ENCODE measurements at places on chromosomes 4 and X.

DNA sequence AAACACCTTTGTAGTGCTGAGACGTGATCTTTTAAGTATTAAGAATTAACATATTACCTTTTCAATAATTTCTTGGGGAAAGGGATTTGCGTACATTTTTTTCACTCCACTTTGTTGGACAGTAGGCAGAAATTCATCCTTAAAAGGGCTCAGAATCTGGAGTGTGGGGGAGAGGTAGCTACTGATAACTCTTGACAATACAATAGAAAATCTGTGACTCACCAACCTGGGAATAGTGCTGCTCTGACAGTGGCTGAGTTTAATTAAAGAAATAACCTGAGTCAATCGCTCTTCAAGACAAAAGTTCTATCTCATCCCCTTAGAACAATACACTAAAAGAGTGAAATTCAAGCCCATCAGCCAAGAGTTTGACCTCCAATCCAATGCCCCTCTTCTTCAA is 60.2 kb downstream of the SLC9A7 start:
- DNase-seq = no peak

DNA sequence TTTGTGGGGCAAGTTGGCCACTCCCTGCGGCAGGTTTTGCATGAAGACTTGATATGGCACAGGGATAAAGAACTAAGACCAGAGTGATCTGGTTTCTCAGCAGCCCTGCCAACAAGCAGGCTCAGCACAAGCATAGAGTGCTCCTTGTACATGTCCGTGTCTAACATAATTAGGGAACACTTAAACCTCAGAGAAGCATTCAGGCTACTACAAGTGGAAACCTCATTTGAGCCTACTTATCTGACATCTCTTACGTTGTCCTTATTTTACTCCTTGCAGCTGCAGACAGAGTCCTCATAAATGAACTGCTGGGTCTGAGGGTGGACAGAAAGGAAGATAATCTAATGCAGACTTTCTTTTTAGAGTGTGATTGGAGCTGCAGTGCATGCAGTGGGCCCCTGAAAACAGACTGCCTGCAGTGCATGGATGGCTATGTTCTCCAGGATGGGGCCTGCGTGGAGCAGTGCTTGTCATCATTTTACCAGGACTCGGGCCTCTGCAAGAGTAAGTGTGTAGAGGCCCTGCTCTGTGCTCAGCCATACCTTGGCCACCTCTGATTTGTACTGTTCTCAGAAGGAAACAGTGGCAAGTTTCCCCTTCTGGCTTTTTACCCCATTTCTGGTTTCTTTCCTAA is 179.1 kb upstream of the ANXA3 start:
- no peak for DNase-seq

DNA sequence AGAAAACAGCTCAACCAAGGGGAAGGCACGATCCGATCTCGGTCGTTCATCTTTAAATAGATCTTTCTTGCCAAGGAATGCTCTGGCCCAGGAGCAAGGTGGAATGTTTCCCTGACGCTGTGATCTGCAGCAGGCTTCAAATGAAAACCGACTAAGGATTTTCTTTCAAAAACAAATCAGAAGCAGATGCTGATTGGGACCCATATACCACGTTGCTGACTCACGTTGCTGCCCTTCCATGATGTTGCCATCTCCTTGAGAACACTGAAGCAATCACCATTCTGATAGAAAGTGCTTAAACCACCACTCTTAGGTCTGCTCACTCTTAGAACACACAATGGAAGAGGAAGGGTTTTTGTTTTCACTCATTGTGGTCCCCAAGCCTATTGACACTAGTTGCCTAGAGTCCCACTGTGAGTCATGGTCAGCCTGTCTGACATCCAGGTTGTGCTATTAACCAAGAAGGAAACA is 26.1 kb downstream of the LAMTOR3 start:
- DNase-seq = no peak

DNA sequence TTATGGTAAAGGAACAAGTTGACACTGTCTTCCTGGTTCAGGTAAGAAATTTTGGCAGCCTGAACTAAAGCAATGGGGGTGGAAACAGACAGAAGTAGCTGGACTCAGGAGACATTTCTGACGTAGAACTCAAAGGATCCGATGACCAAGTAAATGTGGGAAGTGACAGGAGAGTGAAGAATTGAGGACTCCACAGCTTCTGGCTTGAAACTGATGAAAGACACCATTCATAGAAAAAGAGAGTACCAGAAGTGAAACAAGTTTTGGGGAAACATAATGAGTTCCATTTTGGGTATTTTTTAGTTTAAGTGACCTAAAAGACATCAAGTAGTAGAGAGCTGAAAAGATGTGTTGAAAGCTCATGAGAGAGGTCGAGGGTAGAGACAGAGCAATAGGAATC is 5.7 kb downstream of the FAM120C start:
- DNase-seq = no peak

DNA sequence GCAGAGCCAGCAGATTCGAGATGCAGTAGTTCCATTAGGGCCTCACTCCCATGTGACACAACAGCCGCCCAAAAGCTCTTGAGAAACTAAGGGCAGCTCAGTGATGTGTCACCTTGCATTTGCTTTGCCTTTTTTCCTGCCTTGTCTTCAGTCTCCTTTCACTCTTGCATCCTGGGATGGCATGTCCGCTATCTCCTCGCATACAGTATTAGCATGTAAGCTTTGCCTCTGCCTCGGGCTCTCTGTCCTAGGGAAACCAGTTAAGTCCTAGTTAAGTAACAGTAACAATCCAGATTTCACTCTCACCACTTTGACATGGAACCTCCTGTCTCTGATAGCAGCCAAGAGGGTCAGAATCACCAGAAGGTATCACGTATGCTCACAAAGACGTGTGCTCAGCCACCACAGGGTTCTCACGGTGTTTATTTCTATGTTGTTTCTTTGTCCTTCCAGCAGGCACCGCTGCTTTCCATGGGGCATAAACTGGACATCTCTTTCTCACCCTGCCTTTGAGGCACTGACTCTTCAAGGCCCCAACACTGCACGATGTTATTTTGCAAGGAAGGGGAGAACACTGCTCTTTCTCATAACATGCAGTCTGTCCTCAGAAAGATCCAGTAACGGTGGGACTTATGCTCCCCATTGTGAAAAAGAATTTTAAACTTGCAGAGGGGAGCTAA is 26.7 kb upstream of the SORBS2 start:
- no peak for DNase-seq

- DNase-seq = no peak
Observed at GRCh38 chr4:73019462-73020047, 50.0 kb downstream of the COX18 start.

DNA sequence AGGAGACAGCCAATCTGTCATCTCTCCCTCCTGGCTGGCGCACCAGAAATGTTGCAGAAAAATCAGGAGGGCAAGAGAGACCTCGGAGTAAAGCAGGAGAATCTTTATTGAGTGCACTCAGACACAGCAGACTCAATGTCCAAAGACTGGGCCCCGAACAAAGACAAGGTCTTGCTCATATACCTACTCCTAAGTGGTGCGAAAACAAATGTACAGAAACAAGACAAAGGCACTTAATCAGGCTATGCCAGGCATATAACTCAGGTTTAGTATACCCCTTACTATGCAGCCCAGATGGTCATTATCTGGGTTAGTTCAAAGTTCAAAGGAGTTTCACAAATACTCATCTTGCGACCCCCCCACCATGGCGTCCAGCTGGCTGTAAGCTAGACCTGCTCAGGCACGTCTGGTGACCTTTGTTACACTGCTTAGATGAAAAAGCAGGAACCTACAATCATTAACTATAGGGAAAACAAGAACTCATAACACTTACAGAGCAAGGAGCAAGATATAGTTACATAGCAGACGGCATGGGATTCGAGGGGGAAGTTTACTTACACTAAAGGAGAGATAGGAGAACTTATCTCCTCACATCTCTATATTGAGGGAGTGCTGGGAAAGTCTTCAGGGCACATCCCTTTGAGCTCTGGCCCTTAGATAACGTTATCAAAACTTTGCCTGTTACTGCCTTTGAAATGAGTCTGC is 27.5 kb downstream of the SULT1E1 start:
- DNase-seq = no peak

GRCh38 chr4:33453436-33453835 is 2733.3 kb downstream of the PCDH7 start:
- DNase-seq = no peak

DNA sequence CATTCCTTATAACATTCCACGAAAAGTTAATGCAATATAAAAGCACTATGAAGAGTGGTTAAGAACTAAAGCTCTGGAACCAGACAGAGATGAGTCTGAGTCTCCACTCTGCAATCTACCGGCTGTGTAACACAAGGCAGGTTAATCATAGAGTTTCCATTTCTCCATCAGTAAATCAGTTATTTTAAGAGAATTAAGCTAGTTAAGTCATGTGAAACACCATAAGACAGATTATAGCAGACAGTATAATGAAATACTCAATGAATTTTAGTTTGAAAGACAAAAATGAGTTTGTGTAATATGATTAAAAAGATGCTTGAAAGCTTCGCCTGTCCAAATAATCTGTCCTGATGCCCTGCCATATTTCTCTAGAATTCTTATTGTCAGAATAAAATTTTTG is 282.6 kb upstream of the ACTRT1 start:
- DNase-seq = no peak

GRCh38 chr4:133618963-133619362 is 469.9 kb downstream of the PCDH10 start:
- DNase-seq = no peak

GRCh38 chr4:87977521-87978278 is 2.2 kb downstream of the SPP1 start:
- no peak for DNase-seq

DNA sequence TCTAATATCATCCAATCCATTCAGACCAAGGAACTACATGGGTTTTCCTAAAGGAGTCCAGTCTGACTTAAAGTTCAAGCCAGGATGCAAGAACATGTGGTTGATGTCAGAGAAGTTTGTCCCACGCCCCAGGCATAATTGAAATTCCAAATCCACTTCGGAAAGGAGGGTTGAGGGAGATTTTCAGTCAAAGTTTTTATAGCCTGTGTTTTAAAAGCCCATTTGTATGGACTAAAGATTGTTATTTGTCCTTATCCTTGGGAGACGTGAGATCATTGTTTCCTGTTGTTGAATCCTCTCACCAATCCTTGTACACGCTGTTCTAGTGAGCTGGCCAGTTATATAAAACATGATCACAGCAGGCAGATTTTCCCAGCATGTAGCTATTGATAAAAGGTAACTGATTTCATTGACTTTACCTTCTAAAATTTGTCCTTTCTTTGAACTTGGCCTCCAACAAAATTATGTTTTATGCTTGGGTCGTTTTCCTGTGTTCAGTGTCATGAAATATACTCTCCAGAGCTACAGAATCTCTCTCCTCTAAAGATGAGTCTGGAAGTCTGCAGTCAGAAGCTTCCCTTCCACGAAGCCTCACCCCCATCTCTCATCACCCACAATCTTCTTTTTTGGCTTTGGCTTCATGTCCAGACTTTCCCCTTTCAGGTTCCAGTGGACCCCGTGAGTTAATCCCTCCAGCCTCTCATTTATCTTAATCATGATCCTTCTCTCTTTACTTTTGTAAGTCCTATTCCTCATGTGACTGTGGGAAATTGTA is 92.9 kb downstream of the ATP10D start:
- DNase-seq = no peak

GRCh38 chr4:89439533-89439932 is 131.9 kb upstream of the GPRIN3 start:
- DNase-seq = no peak

GRCh38 chrX:22136711-22137110 is 104.6 kb downstream of the PHEX start:
- DNase-seq = no peak

GRCh38 chrX:137479386-137479785 is 86.5 kb upstream of the ZIC3 start:
- no peak for DNase-seq

- no peak for DNase-seq
Observed at GRCh38 chrX:119728487-119728886, 29.9 kb upstream of the SOWAHD start.

DNA sequence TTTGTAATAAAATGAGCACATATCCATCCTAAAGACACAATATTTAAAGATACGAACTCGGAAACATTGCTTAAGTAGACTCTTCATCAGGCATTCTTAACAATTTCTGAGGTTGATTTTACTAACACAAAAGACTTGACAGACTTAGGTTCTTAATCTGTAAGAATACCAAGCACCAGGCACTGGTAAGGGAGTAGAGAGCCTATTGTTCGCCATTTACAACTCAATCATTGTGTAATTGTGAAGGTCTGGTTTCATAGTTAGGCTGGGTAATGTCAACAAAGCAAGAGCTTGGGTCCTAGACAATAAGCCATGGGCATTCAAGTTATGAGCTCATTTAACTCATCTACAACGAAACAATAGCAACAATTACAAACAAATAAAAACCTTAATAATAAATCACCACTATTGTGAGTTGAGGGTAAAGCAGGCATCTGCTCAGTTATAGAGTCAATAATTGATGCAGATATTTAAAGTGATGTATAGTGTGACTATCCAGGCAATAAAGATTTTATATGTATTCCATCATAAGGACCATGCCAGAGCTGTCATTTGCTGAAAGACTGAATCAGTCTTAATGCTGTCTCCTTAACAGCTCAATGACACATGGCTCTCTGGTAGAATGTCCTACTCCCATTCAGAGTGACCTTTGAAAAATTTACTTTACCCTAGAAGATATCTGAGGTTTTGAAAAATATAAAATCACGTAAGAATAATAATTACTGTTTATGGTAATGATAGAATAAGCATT is 664.0 kb upstream of the PCDH7 start:
- no peak for DNase-seq

DNA sequence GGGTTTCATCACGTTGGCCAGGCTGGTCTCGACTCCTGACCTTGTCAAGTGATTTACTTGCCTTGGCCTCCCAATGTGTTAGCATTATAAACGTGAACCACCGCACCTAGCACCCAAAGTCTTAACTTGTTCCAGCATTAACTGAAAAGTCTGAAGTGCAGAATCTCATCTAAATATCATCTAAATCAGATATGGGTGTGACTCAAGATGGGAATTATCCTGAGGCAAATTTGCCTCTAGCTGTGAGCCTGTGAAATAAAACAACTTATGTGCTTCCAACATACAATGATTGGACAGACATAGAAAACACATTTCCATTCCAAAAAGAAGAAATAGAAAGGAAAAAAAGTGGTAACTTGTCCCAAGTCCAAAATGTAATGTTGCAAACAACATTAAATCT is 641.1 kb upstream of the ATOH1 start:
- DNase-seq = no peak

- no peak for DNase-seq
Observed at GRCh38 chr4:151202851-151203455, 74.0 kb upstream of the PRSS48 start.

- no peak for DNase-seq
Observed at GRCh38 chr4:153074486-153074885, 129.8 kb upstream of the TRIM2 start.

- DNase-seq = no peak
Observed at GRCh38 chr4:143407474-143407873, 70.8 kb downstream of the GAB1 start.

DNA sequence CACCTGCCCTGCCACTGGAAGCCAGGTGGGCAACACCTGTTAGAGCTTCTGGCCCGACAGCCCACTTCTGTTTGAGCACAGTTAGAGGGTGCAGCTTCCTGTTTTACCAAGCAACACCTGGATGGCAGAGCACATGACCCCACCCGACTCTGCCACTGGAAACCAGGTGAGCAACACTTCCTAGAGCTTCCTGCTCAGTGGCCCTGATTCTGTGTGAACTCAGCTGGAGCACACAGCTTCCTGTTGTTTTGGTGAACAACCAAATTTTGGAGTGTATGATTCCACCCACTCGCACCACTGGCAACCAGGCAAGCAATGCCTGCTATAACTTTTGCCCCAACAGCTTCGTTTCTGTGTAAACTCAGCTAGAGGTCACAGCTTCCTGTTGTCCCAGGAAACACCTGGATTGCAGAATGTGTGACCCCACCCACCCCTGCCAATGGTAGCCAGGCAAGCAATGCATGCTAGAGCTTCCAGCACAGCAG is 163.8 kb upstream of the KLF8 start:
- no peak for DNase-seq

- no peak for DNase-seq
Observed at GRCh38 chr4:17535242-17535641, 20.3 kb downstream of the CLRN2 start.
